ENCODE measurements at places on chromosomes 13 and 19.

- H3K4me1 ChIP-seq, result peaks cover 4% of the 10 kb centered on the region
- no peak for DNase-seq
- H3K27me3 ChIP-seq, result no peaks in the 10 kb centered on the region
- H3K27ac ChIP-seq, result peak overlapping the region; percentile 73
These were observed 7.1 kb downstream of the ARID3A start for GRCh38 chr19:932648-933552.

- H3K36me3 ChIP-seq, result no peaks in the 10 kb centered on the region
- DNase-seq, result peak; percentile 68
- H3K4me3 ChIP-seq, result no peak overlapping the region
- no peaks in the 10 kb centered on the region for H3K4me1 ChIP-seq
These were observed 2.9 kb upstream of the C19orf85 start for GRCh38 chr19:55467236-55468053.

DNA sequence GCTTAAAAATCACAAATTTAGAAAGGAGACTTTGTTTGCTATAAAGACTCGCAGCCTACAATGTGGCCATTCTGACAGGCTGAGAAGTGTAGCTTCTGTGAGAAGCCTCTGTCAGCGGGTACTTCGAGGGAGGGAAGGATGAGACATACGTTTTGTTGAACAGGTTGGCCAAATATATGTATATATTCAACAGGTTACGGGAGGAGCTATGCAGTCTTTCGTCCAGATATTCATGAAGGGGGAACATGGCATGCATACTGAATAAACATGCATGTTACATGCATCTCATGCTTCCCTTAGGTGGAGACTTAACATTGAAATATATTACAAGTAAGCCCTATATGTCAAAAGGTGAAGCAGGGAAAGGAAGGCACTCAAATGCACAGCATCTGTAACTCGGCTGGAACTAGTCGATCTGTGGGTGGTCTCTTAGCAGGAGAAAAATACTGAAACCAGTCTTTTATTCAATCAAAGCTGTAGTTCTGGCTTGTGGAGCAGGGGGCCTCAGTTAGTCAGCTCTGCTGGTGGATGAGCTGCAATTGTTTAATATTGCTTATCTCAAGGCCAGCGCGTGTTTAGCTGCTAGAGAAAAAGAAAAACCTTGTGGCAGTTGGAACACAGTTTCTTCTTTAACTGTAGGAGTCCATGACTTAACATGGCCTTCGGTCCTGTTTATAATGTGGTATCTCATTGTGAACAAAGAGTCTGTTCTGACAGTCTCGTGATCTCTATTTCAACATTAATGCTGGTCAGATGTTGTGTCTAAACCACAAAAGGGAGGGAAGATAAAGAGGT is 94.3 kb downstream of the FAM216B start:
- H3K36me3 ChIP-seq, result peaks cover 1% of the 10 kb centered on the region
- no peak overlapping the region for H3K4me3 ChIP-seq
- H3K27me3 ChIP-seq, result peaks cover 52% of the 10 kb centered on the region

DNA sequence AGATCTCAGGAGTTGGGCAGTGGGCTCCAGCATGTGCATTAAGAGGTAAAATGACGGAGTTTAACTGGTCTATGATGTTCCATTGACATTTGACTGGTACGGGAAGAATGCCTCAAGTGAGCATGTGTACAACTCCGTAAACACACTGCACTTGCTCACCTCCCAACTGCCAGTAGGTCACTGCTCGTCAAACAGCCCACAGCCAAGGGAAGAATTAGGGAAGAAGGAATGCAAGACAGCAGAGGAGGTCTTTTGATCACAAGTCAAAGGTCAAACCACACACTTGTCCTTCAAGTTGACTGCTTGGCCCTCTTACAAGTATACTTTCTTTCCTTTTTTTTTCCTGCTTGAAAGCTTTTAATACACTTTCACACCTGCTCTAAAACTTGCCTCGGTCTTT is 236.7 kb downstream of the B3GLCT start:
- no peak for DNase-seq
- H3K4me3 ChIP-seq, result no peak overlapping the region
- peaks cover under 1% of the 10 kb centered on the region for H3K27me3 ChIP-seq

All from progenitor cell of endocrine pancreas (in vitro differentiated cells).